Fibroblast of skin of right quadriceps (primary cell): ENCODE measurements at places on chromosomes 3 and 15.

DNA sequence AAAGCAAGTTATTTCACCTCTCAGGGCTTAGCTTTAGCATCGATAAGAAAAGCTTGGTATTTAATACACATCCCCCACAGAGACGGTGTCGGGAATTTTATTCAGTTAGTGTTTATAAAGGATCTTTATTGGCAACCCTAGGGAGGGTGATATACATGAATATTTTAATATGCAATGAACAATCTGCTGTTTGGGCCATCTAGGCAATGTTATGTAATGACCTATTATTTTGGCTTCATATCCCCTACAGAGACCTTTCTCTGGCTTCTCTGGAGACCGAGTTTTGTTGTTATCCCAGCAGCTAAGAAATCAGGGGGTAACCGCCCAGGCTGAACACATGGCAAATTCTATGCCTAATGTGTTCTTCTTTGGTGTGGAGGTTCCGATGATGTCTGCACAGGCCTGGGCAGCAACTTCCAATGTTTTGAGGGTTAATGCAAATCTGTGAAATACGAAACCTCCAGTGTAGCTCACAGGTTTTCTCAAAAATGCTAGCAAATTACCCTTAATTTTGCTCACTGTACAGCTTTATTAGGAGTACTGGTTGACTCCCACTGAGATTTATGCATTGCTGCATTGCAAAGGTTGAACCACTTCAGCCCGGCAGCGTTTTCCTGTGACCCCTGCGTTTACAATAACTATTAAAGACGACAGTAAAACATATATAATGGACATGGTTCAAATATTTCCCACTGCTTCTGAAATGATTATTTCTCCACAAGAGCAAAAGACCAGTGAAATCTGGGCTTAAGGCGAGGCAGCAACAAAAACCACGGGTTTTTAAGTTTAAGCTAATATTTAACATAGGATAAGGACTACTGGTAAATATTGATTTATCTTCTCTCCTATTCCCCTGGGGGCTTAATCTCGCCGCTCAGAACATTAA is 298.3 kb upstream of the NR2E3 start:
- no peak for DNase-seq

GRCh38 chr3:20488151-20488550 is 302.1 kb upstream of the SGO1 start:
- DNase-seq, result peak; percentile 41

- no peak for DNase-seq
Measured at GRCh38 chr15:97522347-97522746, 438.2 kb upstream of the ARRDC4 start.

DNA sequence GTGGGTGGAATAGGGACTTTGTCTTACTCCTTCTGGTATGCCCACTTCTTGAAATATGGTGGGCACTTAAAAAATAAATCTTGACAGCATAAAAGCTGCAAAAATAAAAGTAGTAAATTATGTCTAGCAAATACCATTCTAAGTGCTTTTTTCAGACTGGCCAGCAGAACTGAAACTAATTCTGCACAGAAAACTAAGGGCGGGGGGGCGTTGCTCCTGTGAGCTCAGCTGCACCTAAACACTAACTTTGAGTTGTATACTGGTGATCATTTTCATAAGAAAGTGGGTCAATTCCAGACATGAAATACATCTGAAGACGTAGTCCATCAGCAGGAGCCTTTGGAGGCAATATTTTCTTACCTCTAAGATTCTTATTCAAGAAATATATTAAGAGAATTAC is 114.8 kb downstream of the WDR76 start:
- DNase-seq, result no peak

- DNase-seq, result no peak
Measured at GRCh38 chr15:29102911-29103823, 166.5 kb downstream of the NSMCE3 start.

DNA sequence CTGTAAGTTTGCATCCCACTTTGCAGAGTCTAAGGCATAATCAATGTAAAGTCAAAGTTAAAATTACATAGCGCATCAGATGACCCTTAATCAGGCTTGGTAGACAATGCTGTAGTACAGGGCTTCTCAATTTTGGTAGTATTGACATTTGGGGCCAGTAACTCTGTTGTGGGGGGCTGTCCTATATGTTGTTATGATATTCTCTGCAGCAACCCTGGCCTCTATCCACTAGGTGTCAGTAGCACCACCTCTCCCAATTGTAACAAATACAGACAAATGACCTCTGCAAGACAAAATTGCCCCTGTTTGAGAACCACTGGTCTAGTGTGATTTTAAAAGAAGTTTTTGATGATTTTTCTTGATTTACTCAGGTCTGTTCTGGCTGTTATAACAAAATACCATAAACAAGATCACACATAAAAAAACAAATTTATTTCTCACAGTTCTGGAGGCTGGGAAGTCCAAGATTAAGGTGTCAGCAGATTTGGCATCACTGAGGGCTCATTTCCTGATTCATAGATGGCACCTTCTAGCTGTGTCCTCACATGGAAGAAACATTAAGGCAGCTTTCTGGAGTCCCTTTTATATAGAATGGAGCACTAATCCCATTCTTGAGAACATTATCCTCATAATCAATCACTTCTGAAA is 37.6 kb upstream of the SLC9A9 start:
- DNase-seq, result peak; percentile 34

DNA sequence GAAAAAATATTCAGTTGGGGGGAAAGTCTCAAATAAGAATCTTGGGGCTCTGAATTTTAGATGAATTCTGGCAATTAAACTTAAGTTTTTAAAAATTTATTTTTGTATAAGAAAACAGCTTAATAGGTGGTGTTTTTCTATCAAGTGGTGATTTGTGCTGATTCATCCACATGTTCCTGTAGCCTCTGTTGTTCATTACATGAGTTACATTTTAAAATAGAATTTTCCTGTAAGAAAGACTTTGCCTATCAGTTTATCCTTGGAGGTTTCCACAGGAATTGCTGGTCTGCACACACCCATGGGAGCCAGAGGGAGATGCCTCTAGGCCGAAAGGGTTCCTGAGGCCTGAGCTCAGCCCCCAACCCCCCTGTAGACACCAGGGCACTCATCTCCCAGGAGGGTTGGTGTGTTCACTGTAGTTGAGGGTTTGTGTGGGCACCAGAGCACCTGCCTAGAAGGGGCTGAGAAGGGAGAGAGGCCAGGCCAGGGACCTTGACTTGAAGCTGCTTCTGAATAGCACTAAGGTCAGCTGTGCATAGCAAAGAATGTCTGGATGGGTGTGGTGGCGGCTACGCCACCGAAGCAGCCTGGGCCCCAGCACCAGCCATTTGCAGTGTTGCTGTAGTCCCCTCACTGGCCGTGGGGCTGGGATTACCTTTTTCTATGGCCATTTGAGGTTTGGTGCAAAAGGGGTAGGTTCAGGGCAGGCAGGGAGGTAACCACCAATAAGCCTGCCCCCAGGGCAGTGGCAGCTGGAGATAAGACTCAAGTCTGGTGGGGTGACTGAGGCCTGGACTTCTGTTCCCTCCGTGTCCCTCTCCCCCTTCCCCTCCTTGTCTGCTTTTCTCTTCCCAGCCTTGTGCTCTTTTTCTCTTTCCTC is 11.9 kb downstream of the DNAJA4 start:
- DNase-seq, result no peak

DNA sequence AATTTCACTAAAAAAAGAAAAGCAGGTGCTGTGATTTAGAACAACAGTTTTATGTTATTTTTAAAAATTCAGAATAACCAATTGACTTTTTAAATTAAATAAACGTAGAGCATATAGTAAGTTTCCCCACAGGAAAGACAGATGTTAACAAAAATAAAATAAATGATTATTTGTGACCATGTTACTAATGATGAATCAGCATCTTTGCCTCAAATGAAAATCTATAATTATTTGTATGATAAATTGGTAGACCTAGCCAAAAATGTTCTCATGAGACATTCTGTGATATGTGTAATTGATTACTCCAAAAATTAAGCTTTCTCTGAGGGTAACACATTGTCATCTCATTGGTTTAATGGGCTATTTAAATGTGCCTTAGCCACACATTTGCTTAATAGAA is 948.0 kb downstream of the NAALADL2 start:
- DNase-seq, result no peak

DNA sequence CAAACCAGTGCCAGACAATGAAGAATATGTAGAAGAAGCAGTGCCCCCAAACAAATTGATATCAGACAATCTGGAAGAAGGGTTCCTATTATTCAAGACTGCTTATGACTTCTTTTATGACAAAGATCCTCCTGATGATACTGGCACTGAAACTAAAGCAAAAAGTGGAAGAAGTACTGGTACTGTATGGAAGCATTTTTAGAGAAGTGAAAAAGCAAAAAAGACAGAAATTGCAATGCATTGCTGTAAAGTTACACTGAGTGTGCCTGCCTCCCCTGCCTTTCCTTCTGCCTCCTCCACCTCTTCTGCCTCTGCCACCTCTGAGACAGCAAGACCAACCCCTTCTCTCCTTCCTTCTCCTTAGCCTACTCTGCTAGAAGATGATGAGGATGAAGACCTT is 167.6 kb downstream of the PLCL2 start:
- no peak for DNase-seq

GRCh38 chr3:116051040-116051439 is 394.2 kb downstream of the LSAMP start:
- DNase-seq, result no peak

DNA sequence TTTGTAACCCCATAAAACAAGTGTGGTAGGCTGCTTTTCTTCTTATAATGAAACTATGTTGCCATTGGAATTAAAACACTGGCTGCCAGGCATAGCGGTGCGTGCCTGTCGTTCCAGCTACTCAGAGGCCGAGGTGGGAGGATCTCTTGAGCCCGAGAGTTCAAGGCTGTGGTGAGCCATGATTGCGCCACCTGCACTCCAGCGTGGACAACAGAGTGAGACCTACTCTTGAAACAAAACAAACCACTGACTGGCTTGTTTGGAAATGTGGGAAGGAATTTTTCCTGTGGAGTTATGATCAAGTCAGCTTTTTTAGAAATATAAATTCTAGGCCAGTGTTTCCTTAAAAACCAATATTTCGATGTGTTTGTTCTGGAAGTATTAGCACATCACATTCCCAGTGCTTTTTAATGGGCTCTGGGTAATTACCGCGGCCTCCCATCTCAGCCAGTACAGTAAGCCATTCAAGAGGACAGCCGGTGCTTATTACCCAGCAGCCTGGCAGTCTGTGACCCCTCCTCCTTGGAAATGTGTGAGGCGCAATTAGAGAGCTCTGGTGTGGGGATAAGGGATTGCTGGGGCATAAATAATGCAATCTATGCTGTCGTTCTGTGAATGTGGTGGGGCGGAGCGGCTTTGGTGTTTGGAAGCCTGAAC is 58.3 kb upstream of the TRAK1 start:
- DNase-seq, result peak; percentile 87

GRCh38 chr3:180983136-180983535 is 6.4 kb downstream of the DNAJC19 start:
- DNase-seq, result no peak

DNA sequence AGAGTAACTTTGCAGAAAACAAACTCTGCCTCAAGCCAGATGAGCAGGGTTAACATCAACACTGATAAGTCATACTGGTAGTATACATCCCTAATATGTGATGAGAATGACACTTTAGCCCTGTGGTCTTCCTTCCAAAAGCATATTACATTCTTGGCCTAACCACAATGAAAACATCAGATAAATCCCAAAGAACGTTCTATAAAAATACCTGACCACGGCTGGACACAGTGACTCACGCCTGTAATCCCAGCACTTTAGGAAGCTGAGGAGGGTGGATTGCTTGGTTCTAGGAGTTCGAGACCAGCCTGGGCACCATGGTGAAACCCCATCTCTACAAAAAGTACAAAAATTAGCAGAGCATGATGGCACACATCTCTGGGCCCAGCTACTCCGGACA is 4.7 kb downstream of the TMCC1 start:
- peak; percentile 91 for DNase-seq

GRCh38 chr15:100078511-100079220 is 263.1 kb downstream of the ADAMTS17 start:
- no peak for DNase-seq

- DNase-seq, result peak; percentile 19
Measured at GRCh38 chr3:106337116-106337515, 468.3 kb upstream of the CBLB start.

- DNase-seq, result no peak
Measured at GRCh38 chr3:46884929-46885328, 7.4 kb downstream of the PTH1R start.

DNA sequence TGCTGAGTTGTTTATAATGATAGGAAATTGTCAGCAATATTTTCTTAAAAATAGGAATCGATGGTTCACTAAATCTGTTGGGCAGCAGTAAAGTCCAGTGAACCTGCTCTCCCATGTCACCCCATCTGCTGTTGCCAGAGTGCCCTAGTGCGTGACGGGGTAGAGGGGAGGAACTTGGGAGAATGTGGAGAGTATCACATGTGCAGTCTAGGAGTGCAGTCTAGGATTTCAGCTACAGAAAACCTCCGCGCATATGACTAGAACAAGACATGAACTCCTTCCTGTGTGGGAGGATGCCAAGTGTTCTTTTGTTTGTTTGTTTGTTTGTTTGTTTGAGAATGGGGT is 74.6 kb upstream of the ACAD9 start:
- DNase-seq, result no peak

GRCh38 chr3:177071496-177072156 is 125.7 kb downstream of the TBL1XR1 start:
- DNase-seq, result no peak

- no peak for DNase-seq
Measured at GRCh38 chr3:4856136-4856535, 123.1 kb upstream of the BHLHE40 start.

- DNase-seq, result peak; percentile 32
Measured at GRCh38 chr15:69025320-69025719, 10.8 kb downstream of the NOX5 start.

GRCh38 chr3:183878071-183878470 is 6.6 kb downstream of the PARL start:
- DNase-seq, result no peak

DNA sequence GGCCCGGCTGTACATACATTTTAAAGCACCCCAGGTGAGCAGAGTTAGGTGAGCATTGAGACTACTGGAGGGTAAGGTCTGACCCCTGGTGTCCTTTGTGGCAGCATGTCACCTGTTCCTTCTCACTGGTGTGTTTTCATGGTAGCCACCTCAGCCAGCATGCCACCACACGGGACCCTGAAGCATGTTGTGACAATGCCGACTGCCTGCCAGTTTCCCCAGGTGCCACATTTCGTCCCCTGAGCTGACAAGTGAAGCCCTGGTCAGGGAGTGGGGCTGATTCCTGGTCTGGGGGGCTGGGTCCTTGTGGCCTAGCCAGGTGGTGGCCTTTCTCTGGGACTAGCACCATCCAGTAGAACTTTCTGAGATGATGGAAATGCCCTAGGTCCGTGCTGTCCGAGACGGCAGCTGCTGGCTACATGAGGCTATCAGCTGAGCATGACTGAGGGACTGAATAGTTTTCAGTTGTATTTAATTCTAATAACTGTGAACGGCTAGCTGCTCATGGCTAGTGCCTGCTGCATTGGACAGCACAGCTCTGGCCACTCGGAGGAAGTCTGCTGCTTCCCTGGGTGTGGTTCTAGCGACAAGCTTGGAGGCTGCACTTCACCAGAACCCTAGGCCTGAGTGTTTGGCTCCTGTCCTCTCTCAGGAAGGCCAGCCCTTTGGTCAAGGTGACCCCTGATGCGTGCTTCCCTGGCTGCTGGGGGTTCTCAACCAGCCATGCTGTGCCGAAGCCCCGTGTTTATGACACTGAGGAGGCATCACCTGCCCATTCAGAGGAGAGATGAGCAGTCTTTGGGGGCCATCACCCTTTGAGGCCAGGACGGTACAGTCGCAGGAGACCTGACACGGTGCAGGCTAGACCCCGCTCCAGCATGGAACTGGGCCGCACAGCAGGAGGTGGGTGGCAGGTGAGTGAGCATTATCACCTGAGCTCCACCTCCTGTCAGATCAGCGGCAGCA is 3.9 kb downstream of the C3orf22 start:
- no peak for DNase-seq

- no peak for DNase-seq
Measured at GRCh38 chr3:18767756-18768303, 342.7 kb upstream of the SATB1 start.

GRCh38 chr3:149462581-149463011 is 11.9 kb upstream of the TM4SF4 start:
- peak; percentile 35 for DNase-seq
